ENCODE measurements at places on chromosomes 16 and 17.

GRCh38 chr17:37648555-37648954 is 5.3 kb upstream of the DDX52 start:
- no peak for DNase-seq

- no peak for DNase-seq
These were observed 15.9 kb upstream of the USP10 start for GRCh38 chr16:84683691-84684591.

DNA sequence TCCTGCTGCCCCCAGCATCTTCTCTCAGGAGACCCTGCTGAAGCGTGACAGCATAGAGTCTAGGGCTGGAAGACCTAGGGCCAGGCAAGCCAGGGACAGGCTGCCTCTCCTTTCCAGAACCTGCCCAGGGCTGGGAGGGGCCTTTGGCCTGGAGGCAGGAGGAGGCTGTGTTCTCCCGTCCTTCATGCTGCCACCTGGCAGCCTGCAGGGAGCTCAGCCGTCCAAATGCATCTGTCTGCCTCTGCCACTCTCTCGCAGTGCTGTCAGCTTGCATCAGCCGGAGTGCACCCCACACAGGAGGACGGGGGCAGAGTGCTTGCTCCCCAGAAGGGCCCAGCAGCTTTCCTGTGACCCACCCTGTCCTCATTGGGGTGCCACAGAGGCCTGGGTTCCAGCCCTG is 31.3 kb downstream of the ARHGAP23 start:
- DNase-seq = no peak

DNA sequence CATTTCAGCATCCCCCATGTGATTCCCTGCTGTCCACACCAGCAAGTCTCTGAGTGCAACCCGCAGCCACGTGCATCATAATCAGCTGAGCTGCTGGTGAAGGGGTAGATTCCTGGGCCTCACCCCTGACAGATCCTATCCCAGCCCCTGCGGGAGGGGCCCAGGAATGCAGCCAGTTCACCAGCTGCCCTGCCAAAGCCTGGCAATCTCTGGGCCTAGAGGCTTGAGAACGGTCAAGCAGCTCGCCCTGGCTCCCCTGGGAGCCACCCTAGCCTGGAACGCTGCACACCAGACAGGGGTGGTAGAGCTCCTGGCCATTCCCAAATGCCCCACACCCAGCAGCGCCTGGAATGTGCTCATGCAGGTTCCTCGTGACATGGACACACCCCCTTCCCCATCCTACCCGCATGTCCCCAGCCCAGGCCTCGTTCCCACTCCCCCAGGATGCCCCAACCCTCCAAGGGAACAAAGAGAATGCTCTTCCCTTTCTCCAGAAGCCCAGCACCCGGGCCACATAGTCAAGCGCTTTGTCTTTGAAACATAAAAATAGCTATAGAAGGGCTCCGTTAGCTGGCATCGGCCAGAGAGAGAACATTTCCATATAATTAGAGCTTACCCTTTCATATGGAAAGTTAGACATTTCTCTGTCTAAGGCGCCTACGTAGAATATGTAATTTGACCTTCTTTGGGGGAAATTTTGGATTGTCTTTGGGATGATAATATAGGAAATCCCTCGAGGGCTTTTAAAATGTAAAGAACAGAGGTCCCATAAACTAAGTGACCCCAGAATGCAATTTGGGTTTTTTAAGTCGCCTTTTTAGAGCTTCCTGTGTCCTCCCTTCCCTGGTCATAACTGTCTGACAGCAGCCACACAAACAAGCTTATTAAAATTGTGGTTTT is 3.4 kb downstream of the CEP295NL start:
- DNase-seq = no peak

DNA sequence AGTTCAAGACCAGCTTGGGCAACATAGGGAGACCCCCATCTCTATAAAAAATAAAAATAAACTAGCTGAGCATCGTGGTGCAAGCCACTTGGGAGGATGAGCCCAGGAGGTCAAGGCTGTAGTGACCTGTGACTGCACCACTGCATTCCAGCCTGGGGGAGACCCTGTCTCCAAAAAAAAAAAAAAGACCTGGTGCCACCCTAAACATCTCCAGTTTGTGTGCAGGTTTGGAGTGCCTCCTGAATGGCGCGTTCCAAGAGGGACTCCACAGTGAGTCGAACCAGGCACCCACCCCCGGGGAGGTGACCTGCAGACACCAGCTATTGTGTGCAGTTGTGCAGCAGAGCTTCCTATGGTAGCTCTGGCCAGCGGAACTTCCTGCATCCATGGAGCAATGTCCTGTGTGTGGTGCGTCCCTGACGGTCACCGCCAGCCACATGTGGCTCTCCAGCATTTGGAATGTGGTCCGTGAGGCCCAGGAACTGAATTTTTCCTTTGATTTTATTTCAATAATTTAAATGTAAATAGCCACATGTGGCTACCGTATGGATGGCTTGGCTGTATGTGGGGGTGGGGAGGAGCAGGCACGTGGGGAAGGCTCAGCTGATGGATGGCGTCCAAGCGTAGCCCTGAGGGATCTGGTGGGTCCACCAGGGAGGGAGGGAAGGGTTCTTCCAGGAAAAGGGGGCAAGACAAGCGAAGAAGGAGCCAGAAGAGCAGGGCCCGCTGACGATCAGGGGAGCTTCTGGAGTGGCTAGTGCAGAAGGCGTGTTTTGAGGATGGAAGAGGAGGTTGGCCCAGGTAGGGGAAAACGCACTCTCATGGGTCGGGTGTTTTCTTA is 107.1 kb upstream of the GSE1 start:
- no peak for DNase-seq

- no peak for DNase-seq
These were observed 28.7 kb upstream of the RSL1D1 start for GRCh38 chr16:11880007-11880406.

- no peak for DNase-seq
These were observed 8.5 kb upstream of the PIK3R6 start for GRCh38 chr17:8875957-8876356.

DNA sequence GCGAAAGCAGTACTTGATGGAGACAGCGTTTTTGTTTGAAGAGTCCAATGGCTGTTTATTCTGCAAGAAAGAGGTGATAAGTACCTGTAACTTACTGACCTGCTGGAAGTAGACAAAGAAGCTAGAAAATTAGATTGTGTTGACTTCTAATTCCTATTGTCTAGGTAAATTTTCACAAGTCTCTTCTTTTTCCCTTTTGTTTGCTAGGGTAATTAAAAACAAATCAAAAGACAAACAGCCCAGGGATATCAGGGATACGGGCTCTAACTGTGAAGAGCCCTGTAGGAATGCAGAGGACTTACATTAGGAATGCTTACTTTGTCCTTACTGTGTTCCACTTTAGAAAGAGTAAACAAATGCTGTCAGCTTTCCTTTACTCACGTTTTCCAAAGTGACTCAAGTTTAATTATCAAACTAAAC is 7.0 kb downstream of the PSME3IP1 start:
- no peak for DNase-seq

DNA sequence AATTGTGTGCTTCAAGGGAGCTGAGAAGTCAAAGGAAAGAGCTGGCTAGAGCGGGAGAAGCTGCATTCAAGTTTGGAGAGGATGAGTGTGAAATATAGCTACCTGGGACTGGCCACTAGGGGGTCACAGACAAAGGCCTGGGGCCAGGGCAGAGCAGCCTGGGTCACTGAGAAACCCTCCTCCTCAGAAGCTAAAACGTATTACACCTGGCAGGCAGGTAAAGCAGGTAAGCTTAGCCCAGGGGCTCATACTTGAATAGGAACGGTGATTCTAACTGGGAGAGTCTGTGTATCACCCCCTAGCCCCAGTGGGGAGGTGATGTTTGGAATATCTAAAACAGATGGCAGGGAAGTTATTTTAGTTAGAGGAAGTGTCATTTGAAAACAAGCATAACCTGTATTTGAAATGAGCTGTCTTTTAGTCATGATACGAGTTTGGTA is 6.8 kb downstream of the KRT37 start:
- no peak for DNase-seq

GRCh38 chr16:10587622-10588021 is 7.2 kb upstream of the EMP2 start:
- no peak for DNase-seq

DNA sequence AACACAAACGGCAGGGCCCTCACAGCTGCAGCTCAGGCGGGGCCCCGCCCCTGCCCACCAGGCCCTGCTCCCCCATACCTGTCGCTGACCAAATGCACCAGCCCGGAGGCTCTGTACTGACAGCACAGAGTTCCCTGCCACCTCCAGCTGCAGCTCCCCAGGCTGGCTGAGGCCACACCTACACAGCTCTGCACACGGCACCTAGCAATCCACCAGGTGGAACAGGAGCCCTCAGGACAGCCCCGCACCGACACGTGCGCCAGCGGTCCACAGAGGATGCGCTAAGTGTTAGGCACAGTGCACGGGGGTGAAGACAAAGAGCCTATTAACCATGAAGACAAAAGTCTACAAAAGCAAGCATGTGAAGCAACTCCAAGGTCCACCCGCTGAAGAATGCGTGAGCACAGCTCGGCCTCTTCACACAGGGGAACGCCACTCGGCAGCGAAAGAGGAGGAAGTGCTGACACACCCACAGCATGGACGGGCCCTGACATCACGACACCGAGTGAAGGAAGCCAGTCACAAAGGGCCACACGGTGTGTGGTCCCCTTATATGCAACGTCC is 5.4 kb downstream of the ZCCHC14 start:
- DNase-seq = no peak

GRCh38 chr16:76796416-76796815 is 394.6 kb upstream of the MON1B start:
- DNase-seq = no peak

DNA sequence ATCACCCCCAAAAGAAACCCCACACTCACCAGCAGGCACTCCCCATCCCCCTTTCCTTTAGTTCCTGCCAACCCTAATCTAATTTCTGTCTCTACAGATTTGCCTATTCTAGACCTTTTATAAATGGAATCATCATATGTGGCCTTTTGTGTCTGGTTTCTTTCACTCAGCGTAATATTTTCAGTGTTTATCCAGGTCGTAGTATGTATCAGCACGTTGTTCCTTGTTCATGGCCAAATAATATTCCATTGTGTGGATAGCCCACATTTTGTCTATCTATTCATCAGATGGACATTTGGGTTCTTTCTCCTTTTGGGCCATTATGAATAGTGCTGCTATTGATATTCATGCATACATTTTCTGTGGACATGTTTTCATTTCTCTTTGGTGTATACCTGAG is 73.6 kb downstream of the OR1D5 start:
- no peak for DNase-seq

- DNase-seq = no peak
These were observed 7.4 kb upstream of the P2RX1 start for GRCh38 chr17:3923466-3924190.

DNA sequence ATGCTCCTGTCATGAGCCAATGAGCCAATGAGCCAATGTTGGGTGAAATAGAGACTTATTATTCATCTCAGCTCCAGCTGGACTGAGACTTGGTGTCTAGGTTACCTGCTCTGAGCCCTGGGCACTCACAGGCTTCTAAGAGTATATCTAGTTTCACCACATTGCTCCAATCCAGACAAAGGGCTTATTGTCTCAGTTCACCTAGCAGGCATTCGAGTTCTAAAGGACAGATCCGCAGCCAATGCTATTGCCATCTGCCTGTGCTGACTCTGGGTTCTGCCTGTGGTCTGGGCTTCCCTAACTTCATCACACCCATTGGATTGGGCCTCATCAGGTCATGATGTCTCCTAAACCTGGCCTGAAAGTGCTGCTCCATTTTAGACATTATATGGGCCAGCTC is 66.1 kb upstream of the HS3ST4 start:
- DNase-seq = no peak

- no peak for DNase-seq
These were observed 363.3 kb downstream of the XYLT1 start for GRCh38 chr16:17107450-17107849.

DNA sequence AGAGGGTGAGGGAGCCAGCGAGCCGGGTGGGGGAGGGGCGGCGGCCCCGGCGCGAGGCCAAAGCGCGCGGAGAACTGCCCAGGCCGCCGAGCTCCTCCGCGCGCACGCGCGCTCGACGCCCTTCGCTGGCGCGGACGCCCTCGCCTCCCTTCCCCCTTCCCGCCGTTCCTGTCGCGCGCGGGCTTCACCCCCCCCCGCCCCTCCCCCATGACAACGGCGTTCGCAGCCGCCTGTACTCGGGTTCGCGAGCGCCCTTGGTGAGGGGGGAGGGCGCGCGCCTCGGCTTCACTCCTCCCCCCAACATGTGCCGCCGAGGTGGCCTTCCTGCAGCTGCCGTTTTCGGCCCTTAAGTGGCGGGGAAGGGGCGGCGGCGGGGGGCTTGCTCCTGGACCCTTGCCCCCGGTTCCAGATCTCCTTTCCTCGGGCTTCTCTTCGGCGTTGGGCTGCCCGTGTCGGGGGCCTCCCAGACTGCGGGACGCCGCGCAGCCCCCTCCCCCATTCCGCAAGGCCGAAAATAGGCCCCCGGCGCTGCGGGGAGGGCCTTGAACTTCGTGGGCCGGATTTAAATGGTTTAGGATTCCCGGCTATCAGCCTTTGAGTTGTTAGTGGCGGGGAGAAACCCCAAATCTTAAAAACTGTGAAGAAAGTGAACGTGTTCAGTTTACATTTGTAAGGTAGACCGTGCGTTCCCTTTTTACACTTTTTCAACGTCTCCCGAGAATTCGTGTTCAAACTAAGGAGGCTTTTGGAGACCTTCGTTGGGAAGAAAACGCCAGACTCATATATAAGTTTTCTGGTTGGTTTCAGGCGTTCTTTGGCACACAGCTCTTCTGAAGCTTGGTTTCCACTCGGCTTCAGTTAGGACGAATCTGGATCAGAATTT is 653 bp downstream of the SRRM2 start:
- DNase-seq = peak; percentile 55

GRCh38 chr17:30805944-30806456 is 18.5 kb downstream of the CRLF3 start:
- DNase-seq = no peak

- no peak for DNase-seq
These were observed 23.6 kb downstream of the SDR42E1 start for GRCh38 chr16:81987706-81988105.

DNA sequence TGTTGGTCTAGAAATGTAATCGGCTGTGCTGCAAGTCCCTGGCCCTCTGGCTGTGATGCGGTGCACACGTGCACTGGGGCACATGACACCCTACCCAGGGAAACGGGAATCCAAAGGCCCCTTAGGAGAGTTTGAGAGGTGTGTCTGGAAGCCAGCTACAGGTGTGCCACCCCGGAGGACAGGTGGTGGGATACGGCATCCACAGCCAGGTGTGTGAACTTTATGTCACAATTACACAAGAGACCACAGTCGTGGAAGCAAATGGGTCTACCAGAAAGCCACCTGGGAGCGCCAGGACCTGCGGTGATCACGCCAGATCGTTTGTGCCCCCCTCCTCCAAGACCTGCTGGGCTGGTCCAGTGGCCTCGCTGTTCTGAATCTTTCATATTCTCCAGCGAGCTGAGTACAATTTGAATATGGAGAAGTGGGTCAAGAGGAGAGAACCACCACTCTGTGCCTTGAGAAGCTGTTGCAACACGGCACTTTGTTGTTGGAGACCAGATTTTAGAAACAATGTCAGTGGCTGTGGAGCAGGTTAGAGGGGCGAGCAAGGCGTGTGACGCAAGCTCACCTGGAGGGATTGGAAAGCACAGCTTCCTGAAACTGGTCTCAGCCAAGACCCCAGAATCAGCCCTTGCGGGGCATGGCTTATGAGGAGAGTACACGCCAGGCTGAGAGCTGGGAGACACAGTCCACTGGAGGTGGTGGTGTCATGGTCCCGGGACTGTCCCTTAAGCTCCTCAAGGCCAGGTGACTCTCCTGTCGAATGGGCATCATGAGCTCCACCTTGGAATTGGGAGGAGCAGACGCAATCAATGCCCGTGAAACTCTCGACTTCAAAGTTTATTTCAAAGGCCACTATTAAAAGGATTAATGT is 37.4 kb downstream of the COX4I1 start:
- DNase-seq = no peak

Measured in stimulated activated CD4-positive, alpha-beta T cell treated with anti-CD3 and anti-CD28 coated beads, Interleukin-15, amount 100 ng/mL, for 48 hours (primary cell).